ENCODE measurements at places on chromosomes 16 and 17.

- DNase-seq = no peak
Measured at GRCh38 chr16:25256695-25257469, 763 bp downstream of the ZKSCAN2 start.

DNA sequence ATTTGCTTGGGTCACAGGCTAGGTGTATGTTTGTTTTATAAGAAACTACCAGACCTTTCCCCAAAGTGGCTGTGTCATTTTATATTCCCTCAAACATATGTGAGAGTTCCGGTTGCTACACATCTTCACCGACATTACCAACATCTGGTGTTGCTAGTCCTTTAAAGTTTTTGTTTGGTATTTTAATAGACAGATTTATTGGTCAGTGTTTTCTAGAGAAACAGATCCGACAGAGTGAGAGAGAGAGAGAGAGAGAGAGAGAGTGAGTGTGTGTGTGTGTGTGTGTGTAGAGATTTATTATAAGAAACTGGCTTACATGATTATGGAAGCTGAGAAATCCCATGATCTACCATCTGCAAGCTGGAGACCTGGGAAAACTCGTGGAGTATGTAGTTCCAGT is 31.0 kb downstream of the LDHD start:
- no peak for DNase-seq

DNA sequence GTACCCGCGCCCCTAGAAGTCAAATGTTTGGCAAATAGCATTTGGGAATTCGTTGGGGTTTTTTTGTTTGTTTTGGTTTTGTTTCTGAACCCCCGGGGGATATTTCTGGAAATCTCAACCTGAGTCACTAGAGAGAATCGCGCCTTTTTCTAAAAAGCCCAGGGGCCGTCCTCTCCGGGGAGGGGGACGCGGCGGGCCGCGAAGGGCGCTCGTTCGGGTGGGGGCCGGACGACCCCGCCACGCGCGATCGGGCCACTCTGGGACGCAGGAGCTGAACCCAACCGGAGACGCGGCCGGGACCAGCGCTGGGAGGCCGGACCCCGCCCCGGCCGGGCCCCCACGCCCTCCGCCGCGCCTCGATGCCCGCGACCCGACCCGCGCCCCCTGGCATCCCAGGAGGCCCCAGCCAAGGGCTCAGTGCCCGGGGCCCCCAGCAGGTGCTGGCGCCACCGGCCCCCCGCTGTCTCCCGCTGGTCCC is 302 bp downstream of the LITAF start:
- no peak for DNase-seq

GRCh38 chr16:70438585-70438968 is 323 bp downstream of the ST3GAL2 start:
- no peak for DNase-seq

GRCh38 chr17:34219405-34219804 is 35.7 kb upstream of the CCL2 start:
- DNase-seq = no peak

Data from HS-5 (cell line).